ENCODE measurements at places on chromosomes 16 and 17. TPM values are rescaled to one million over a fixed set of nuclear protein-coding genes. Genes with fewer than 3 reads are reported as not detected.

GRCh38 chr17:8376271-8377067 lies at the start of gene KRABD2:
TSS of gene KRABD2 (minus strand) at chr17:8376704.
- no peaks in the 10 kb centered on the region for H3K27me3 ChIP-seq
- H3K4me1 ChIP-seq = peaks cover 7% of the 10 kb centered on the region
- H3K4me3 ChIP-seq = peak within 1 kb of the TSS; percentile 84

SLC2A4 gene
- total RNA-seq = 1.2 TPM

KRT24 gene
- not detected for total RNA-seq

DNA sequence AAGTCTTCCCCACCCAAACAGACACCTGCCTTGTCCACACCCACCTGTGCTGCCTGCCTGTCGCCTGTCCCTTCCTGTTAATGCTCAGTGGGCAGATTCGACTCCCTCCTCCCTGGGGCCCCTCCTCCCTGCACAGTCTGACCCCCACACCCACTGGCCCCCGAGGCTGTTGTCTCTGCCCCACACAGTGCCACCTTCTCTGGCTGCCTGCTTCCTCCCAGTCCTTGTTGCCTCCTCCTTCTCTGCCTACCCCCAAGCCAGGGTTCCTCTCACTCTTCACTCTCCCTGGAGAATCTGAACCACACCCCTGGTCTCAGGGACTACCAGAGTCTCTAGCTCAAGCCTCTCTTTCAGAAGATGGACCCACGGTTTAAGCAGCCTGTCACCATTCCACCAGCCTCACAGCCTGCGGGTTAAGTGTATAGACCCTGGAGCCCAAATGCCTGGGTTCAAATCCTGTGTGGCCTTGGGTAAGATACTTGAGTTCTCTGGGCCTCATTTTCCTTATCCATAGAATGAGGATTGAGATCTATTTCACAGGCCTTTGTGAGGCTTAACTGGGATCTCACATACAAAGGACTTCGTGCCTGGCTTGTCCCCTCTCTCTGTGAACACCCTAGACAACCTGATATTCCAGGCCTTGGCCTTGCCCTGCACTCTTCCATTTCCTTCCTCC lies 3.8 kb upstream of the ARHGAP23 start:
- H3K27ac ChIP-seq = no peak overlapping the region
- H3K4me1 ChIP-seq = peaks cover 33% of the 10 kb centered on the region
- no peaks in the 10 kb centered on the region for H3K27me3 ChIP-seq
- no peaks in the 10 kb centered on the region for H3K36me3 ChIP-seq

USH1G gene
- not detected for total RNA-seq

CLDN9 gene
- not detected for total RNA-seq

GRCh38 chr17:35406568-35406967 lies 25.7 kb downstream of the SLFN12 start:
- no peaks in the 10 kb centered on the region for H3K4me1 ChIP-seq
- no peak for DNase-seq
- no peak overlapping the region for H3K27ac ChIP-seq

GRCh38 chr16:89324056-89325010 lies 106.8 kb downstream of the ZNF778 start:
- no peak overlapping the region for H3K4me3 ChIP-seq
- no peaks in the 10 kb centered on the region for H3K27me3 ChIP-seq
- H3K36me3 ChIP-seq = no peaks in the 10 kb centered on the region
- peaks cover 42% of the 10 kb centered on the region for H3K4me1 ChIP-seq
- DNase-seq = no peak

RGS11 gene
- 16.8 TPM for total RNA-seq

KRT14 gene
- total RNA-seq = 6.9 TPM

KRTAP4-6 gene
- total RNA-seq = not detected

GRCh38 chr17:13222975-13223374 lies 205.1 kb upstream of the ELAC2 start:
- no peaks in the 10 kb centered on the region for H3K27me3 ChIP-seq
- DNase-seq = no peak
- no peaks in the 10 kb centered on the region for H3K36me3 ChIP-seq
- no peak overlapping the region for H3K4me3 ChIP-seq
- no peaks in the 10 kb centered on the region for H3K4me1 ChIP-seq

OR1A1 gene
- total RNA-seq = not detected

GRCh38 chr16:450785-451512 lies 25.5 kb downstream of the RAB11FIP3 start:
- no peak overlapping the region for H3K4me3 ChIP-seq
- H3K36me3 ChIP-seq = no peaks in the 10 kb centered on the region
- no peaks in the 10 kb centered on the region for H3K4me1 ChIP-seq
- no peak for DNase-seq
- no peak overlapping the region for H3K27ac ChIP-seq

DNA sequence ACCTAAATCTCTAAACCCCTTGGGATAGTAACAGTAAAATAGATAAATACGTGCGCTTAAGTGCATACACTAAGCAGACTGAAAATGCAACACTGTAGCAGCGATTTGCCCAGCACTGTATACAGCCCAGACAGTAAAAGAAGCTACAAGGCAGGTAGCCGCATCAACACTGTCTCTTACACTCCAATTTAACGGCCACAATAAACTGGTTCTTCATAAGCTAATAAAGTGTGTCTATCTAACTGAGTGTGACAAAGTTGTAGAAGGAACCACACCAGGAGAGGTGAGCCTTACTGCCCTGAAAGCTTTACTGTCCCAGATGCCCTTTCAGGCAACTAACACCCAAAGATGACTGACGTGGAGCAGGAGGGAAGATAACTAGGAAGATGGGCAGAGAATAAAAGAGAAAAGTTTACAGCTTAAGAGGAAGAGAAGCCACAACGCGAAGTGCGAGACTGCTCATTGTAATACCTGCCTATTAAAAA lies 847 bp downstream of the ZDHHC7 start:
- peaks cover 33% of the 10 kb centered on the region for H3K4me1 ChIP-seq
- H3K36me3 ChIP-seq = no peaks in the 10 kb centered on the region
- H3K27ac ChIP-seq = peak overlapping the region; percentile 86
- no peak for DNase-seq
- peak overlapping the region; percentile 91 for H3K4me3 ChIP-seq

KRT33A gene
- total RNA-seq = not detected
